Osteocyte (in vitro differentiated cells): ENCODE measurements at places on chromosomes 5 and 9. TPM values are rescaled to one million over a fixed set of nuclear protein-coding genes. Genes with fewer than 3 reads are reported as not detected.

The NUTM2F gene
- not detected in 2 replicates for total RNA-seq

The CCDC180 gene
- total RNA-seq: 10.7 and 14.5 TPM in 2 replicates

The CENPH gene
- total RNA-seq: 5.3 and 7.7 TPM in 2 replicates

GRCh38 chr9:8980496-8981013, 1181.0 kb upstream of the DMAC1 start:
- no peaks in the 10 kb centered on the region for H3K4me1 ChIP-seq
- DNase-seq: no peak
- H3K27ac ChIP-seq: no peak overlapping the region
- no peak overlapping the region for H3K4me3 ChIP-seq
- H3K36me3 ChIP-seq: no peaks in the 10 kb centered on the region

DNA sequence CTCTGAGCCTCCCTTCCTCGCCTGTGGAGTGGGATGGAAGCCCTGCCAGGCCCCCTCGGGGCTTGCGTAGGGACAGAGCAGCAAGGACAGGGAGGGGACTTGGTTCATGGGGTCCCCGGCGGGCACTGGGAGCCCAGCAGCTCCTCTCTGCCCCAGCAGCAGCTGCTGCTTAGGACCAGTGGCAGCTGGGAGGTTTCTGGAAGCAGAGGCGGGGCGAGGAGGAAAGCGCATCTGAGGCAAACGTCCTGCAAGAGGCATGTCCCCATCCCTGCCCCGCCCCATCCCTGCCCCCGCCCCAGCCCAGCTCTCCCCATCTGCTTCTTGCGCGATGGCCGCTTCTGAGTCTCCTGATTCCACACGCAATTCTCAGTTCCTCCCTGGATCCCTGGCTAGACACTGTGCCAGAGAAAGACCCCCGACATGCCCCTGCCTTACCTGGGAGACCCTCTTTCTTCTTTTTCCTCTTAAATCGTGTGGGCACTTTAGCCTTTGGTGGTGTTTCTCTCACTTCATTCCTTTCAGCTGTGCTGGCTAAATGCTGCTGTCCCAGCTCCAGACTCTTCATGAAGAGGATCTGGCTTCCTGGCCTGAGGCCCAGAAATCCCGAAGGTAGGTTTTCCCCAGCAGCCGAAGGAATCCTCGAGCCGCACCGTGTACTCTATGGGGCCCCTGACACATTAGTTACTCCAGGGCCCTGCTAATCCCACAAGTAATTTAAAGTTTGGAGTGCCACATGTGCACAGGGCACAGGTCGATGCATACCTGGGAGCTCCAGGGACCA, 4.4 kb upstream of the OR2S2 start:
- H3K27me3 ChIP-seq: peaks cover 19% of the 10 kb centered on the region
- peaks cover 4% of the 10 kb centered on the region for H3K4me1 ChIP-seq
- no peak for DNase-seq
- H3K36me3 ChIP-seq: no peaks in the 10 kb centered on the region
- H3K27ac ChIP-seq: peak overlapping the region; percentile 56
- H3K4me3 ChIP-seq: no peak overlapping the region
